HuH-7 (cell line): ENCODE measurements at places on chromosomes 2 and 18.

DNA sequence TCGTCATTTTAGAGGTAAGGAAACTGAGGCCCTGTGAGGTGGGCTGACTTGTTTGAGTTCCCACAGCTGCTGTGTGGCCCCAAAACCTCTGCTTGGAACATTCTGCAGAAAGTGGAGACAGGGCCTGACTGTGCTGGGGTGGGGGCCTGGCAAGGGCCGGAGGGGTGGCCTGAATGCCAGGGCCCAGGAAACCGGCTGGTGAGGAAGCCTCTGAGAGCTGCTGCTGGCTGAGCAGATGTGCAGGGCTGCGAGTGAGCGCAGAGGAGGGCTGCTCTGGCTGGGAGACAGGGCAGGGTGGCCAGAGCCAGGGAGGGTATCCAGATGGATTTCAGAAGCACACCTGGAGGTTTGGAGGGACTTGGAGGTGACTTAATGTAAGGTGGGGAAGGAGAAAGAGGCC lies 29.9 kb upstream of the INHBB start:
- no peak for DNase-seq

DNA sequence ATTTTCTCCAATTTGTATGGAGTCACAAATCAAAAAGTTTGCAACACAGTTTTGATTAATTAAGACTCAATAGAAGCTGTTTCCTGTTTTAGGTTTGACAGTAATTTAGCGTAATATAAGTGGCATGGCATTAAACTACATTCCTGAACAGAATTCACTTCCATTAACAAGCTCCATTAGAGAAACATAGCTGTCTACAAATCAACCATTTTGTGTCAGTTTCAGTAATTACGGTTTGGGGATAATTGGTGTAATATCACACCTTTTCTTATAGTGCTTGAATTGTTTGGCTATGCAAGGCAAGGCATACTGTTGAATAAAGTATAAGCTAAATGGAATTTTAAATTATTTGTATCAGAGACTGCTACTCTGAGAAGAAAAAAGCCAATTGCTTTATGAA lies 585.5 kb downstream of the CBLN2 start:
- no peak for DNase-seq

- DNase-seq = no peak
Measured at GRCh38 chr2:136119717-136120675, 2.0 kb upstream of the CXCR4 start.

DNA sequence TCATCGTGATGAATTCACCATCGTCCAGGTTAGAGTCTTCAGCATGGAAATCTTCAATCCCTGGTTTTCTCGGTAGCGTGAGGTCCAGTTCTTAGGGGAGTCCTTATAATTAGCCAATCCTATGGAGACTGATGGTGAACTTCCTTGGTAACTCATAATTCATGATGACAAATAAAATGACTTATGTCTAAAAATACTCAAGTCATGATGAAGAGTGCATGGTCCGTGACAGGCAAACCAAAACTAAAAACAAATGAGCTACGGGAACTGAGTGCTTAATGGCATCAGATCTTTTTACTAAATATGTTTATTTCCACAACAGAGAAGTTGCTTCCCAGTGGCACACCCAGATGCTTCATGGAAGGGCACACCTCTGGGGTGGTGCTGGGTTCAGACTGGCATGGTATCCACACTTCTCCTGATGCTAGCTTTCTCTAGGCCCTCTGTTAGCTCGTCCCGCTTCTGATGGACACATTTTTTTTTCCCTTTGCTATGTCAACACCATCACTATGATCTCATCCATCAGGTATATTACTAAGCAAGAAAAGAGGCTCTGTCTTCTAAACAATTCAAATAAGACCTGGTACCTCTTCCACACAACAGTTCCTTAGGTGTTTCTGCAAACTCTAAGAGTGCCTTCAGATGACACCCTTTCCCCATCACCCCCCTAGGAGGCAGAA lies 92.8 kb upstream of the NEDD4L start:
- DNase-seq = no peak

- DNase-seq = peak; percentile 65
Measured at GRCh38 chr2:157327621-157328500, 2.2 kb upstream of the ERMN start.
